ENCODE measurements at places on chromosomes 7 and 10.
A peak's percentile ranks its signal among the peaks of the same experiment; 100 is the strongest.

- peak; percentile 48 for DNase-seq
These were observed 26.5 kb downstream of the CDH23 start for GRCh38 chr10:71423250-71423649.

- no peak for DNase-seq
These were observed 861 bp upstream of the LIMK1 start for GRCh38 chr7:74082770-74083116.

DNA sequence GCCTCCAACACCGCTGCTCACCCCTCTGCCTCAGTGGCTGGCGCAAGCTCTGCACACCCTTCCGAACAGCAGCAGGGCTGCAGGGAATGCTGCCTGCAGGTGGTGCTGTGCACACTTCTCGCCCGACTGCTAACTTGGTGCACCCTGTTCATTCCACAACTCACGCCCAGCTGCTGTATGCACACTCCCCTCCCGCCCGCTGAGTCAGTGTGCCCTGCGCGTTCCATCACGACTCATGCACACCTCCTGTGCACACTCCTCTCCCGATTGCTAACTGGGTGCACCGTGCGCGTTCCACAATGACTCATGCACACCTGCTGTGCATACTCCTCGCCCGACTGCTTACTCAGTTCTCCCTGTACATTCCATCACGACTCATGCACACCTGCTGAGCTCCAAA lies 21.5 kb downstream of the ADARB2 start:
- DNase-seq = peak; percentile 91

DNA sequence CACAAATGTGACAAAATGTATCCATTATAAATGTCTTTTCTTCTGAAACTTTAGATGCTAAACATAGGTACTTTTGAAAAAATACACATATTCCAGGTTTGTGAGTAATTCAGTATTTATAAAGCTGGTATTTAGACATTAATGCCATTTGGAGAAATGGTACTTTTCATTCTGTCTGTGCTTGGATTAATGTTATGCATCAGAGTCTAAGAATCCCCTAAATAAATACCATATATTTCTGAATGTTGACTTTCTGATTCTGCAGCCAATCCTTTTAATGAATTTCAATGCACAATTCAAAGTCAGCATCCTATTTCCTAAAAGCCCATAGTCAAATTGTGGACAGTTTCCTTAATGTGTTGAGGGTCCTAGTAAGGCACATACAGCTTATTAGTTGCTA lies 145.0 kb downstream of the DKK1 start:
- no peak for DNase-seq

DNA sequence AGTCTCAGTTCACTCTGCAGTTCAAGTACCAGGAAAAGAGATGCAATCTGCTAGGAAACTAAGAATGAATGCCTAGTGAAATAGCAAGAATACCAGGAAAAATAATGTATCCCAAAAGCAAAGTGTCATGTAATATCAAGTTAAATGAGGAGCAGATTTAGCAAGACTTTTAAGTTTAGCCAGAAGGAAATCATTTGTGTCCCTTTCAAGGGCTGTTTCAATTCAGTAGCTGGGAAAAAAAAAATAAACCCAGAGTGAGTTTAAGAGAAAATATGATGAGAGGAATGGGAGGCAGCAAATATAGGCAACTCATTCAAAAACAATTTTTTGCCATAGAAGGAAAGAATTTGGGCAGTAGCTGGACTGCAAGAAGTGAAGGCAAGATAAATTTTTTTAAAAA lies 135.8 kb downstream of the DGKB start:
- no peak for DNase-seq

- peak; percentile 71 for DNase-seq
These were observed 52.1 kb upstream of the ZNF438 start for GRCh38 chr10:31083765-31084184.

Data from islet precursor cell (in vitro differentiated cells).